Neural progenitor cell (in vitro differentiated cells): ENCODE measurements at places on chromosomes 3 and 15. TPM values are rescaled to one million over a fixed set of nuclear protein-coding genes. Genes with fewer than 3 reads are reported as not detected.

GRCh38 chr3:25508901-25509300 is 80.8 kb downstream of the RARB start:
- no peaks in the 10 kb centered on the region for H3K4me1 ChIP-seq
- DNase-seq = no peak
- H3K27ac ChIP-seq = no peak overlapping the region
- H3K36me3 ChIP-seq = no peaks in the 10 kb centered on the region
- H3K27me3 ChIP-seq = no peaks in the 10 kb centered on the region

DNA sequence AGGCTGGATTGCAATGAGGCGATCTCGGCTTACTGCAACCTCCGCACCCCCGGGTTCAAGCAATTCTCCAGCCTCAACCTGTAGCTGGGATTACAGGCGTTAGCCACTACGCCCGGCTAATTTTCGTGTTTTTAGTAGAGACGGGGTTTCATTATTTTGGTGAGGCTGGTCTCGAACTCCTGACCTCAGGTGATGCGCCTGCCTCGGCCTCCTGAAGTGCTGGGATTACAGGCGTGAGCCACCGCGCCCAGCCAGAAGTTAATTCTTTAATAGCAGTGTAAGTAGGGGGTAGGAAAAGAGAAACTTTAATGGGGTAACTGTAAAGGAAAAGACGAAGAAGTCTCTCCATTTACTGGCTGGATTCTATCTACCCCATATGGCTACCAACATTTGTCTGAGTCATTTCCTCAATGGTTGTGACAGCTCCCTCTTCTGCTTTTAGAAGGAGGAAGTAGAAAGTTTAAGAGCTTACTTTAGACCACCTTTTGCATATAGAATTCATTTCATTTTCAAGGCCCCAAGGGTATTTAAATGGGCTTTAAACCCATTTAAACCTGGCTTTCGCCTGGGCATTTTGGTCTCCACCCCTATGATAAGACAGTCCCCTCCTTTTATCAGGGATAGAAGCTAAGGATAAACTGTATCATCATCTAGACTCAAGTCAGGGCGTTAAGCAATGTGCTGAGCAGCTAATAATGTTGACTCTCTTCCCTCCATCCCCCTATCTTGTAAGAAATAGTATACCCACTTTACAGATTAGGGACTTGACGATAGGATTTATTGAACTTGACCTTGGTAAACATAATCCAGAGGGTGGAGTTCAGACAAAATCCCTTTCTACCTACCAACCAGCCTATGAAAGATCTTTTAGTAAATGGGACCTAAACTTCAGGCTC is 1.1 kb upstream of the CDV3 start:
- H3K36me3 ChIP-seq = peaks cover under 1% of the 10 kb centered on the region
- H3K27ac ChIP-seq = peak overlapping the region; percentile 10
- DNase-seq = no peak
- peaks cover 19% of the 10 kb centered on the region for H3K4me1 ChIP-seq

GRCh38 chr15:51315726-51316125 is 22.7 kb downstream of the CYP19A1 start:
- H3K4me3 ChIP-seq = no peak overlapping the region
- H3K27me3 ChIP-seq = no peaks in the 10 kb centered on the region
- H3K36me3 ChIP-seq = no peaks in the 10 kb centered on the region
- no peaks in the 10 kb centered on the region for H3K4me1 ChIP-seq
- H3K27ac ChIP-seq = no peak overlapping the region
- DNase-seq = no peak

DNA sequence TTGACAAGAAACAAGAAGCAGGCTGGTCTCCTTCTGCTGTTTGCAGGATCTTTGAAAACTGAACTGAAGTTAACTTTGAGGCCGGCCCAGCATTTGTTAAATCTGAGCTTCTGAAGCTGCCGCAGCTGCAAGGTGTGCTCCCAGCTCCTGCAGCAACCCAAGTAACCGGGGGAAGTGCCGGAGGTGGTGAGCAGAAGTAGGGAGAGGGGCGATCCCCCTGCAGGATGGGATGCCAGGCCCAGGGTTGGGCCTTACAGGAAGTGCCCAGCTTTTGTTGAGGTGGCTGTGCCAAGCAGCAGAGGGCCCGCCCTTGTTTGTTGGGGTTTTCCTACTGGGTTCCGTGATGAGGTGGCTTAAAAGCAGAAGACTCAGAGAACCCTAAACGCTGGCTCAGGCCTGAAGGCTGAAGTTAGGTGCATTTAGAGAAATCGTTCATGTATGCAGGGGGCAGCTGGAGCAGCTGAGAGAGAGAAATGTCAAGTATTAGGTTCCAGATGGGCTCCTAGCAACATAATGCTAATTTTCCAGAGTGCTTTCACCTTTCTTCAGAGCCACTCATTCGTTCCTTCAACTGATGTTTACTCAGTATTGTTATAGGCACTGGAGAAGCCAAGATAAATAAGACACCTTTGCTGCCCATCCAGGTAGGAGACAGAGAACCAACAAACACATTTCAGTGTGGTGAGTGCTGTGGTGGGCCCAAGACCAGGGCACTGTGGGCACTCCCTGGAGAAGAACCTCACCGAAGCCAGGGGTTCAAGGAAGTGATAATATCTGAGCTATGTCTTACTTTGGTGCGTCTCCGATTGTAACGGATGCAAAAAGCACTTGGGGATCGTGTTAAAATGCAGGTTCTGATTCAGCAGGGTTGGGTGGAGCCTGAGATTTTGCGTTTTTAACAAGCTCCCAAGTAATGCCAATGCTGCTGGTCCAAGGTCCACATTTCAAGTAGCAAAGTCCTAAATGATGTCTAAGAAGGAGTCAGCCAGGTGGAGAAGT is 42.2 kb upstream of the PLCL2 start:
- no peaks in the 10 kb centered on the region for H3K27me3 ChIP-seq
- no peaks in the 10 kb centered on the region for H3K36me3 ChIP-seq
- peaks cover 13% of the 10 kb centered on the region for H3K4me1 ChIP-seq
- no peak overlapping the region for H3K4me3 ChIP-seq
- H3K27ac ChIP-seq = no peak overlapping the region
- DNase-seq = no peak

- peak within 1 kb of the TSS; percentile 99 for H3K4me3 ChIP-seq
- H3K27me3 ChIP-seq = peaks cover 26% of the 10 kb centered on the region
- DNase-seq = peak; percentile 98
Measured at GRCh38 chr3:134374105-134374790, at the start of gene AMOTL2. Gene AMOTL2 (minus strand): TSS chr3:134374447. CDS start chr3:134371433, 3,014 bp downstream.

DNA sequence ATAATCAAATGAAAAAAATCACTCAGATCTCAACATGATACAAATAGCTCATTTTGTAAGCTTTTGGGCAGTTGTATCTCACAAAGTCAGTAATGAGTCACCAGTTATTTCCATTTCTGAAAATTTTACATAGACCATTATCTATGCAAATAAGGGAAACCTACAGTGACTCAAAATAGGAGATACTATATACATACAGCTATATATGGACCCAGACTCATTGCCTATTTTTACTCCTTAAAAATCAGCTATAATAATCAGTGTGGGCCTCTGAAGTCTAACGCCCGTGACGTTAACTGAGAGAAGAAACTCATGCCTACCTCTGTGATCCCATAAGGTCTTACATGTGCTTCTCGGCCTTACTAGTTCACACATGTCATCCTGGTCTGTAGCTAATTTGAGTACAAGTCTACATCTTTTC is 31.6 kb downstream of the LRIG1 start:
- H3K4me3 ChIP-seq = no peak overlapping the region
- H3K4me1 ChIP-seq = peaks cover 78% of the 10 kb centered on the region
- no peak for DNase-seq
- H3K27me3 ChIP-seq = no peaks in the 10 kb centered on the region
- H3K27ac ChIP-seq = no peak overlapping the region

DNA sequence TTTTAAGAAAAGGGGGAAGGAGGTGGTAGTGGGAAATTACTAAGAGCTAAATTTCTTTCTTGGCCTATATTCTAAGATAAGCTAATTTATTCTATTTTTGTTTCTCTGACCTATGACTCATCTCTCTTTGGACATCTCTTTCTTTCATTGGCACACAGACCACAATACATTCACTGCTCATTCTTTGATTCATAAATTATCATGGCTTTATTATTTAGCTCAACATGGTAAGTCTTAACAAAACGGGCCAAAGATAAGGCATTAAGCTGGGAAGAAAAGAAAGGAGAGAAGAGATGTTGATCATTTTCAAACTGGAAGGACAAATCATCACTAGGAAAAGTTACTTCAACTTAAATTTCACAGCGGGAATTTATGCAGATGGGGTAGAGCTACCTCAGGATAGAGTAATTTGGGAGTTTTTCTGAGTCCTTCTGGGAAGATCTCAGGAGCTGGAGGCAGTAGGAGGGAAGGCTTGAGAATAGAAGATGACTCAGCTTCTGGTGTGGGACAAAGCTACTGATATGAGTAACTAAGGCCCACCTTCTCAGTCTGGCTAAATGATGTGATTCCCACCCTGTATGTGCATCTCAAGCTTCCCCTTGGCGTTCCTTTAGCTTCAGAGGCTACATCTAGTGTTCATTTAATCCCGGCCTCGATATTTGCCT is 7.5 kb upstream of the ALCAM start:
- H3K36me3 ChIP-seq = no peaks in the 10 kb centered on the region
- peaks cover 9% of the 10 kb centered on the region for H3K27me3 ChIP-seq
- peaks cover 2% of the 10 kb centered on the region for H3K4me1 ChIP-seq
- no peak for DNase-seq

- H3K36me3 ChIP-seq = no peaks in the 10 kb centered on the region
- DNase-seq = no peak
- no peaks in the 10 kb centered on the region for H3K27me3 ChIP-seq
Measured at GRCh38 chr3:172972067-172972466, 169.0 kb downstream of the SPATA16 start.

DNA sequence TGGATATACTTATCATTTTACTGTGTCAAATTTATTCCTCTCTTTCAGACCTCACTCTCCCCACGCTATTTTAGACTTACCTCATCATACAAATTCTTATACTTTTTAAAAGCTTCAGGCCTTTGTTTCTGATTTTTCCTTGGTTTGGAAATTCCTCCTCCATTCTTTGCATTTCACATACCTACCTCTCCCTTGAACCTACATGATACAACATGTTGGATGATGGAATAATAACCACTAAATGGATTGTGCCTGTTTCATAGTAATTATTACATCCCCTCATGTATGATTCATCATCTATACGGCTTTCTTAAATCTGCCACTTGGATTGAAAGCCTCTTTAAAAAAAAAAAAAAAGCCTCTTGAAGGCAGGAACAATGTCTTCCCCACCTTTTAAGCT is 24.6 kb downstream of the TRIP4 start:
- no peaks in the 10 kb centered on the region for H3K27me3 ChIP-seq
- no peak overlapping the region for H3K4me3 ChIP-seq
- H3K36me3 ChIP-seq = peaks cover 7% of the 10 kb centered on the region
- no peak for DNase-seq
- H3K27ac ChIP-seq = no peak overlapping the region

DNA sequence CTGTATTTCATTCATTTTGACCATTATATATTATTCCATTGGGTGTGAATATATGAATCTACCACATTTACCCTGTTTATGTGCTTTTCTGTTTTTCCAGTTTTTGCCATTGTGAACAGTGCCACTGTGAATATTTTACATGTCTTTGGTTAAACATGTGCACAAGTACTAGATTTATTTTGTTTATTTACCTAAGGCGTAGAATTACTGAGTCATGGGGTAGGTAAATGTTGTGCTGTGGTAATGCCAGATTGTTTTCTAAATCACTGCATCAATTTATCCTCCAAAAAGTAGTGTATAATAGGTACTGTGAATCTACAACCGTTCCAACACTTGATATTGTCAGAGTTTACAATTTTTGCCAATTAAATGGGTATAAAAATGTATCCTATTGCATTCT is 362.1 kb upstream of the AGTR1 start:
- DNase-seq = no peak
- H3K4me3 ChIP-seq = no peak overlapping the region
- H3K27ac ChIP-seq = no peak overlapping the region

GRCh38 chr15:51112078-51112477 is 17.4 kb upstream of the TNFAIP8L3 start:
- DNase-seq = no peak
- H3K27me3 ChIP-seq = no peaks in the 10 kb centered on the region
- H3K27ac ChIP-seq = no peak overlapping the region
- H3K4me1 ChIP-seq = no peaks in the 10 kb centered on the region

DNA sequence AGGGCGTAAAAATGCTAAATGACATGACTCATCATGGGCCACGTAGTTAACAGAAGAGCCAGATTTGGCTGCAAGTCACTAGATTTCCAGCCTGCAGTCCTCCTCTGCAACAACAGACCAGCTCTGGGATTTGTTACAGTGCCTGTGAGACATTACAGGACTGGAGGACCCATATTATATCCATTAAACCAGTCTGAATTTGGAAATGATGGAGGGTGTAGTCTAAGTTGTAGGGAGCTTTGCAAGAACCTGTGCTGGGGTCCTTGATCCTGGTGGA is 10.8 kb downstream of the ZNF774 start:
- H3K36me3 ChIP-seq = no peaks in the 10 kb centered on the region
- no peak for DNase-seq
- H3K27ac ChIP-seq = no peak overlapping the region
- H3K4me1 ChIP-seq = no peaks in the 10 kb centered on the region

GRCh38 chr15:26126070-26126469 is 262.9 kb upstream of the ATP10A start:
- H3K4me1 ChIP-seq = no peaks in the 10 kb centered on the region
- H3K36me3 ChIP-seq = no peaks in the 10 kb centered on the region
- H3K27me3 ChIP-seq = peaks cover 11% of the 10 kb centered on the region
- H3K4me3 ChIP-seq = no peak overlapping the region
- no peak for DNase-seq

GRCh38 chr3:195162816-195163215 is 108.1 kb downstream of the XXYLT1 start:
- no peak overlapping the region for H3K27ac ChIP-seq
- H3K27me3 ChIP-seq = no peaks in the 10 kb centered on the region
- no peak overlapping the region for H3K4me3 ChIP-seq
- H3K36me3 ChIP-seq = no peaks in the 10 kb centered on the region

DNA sequence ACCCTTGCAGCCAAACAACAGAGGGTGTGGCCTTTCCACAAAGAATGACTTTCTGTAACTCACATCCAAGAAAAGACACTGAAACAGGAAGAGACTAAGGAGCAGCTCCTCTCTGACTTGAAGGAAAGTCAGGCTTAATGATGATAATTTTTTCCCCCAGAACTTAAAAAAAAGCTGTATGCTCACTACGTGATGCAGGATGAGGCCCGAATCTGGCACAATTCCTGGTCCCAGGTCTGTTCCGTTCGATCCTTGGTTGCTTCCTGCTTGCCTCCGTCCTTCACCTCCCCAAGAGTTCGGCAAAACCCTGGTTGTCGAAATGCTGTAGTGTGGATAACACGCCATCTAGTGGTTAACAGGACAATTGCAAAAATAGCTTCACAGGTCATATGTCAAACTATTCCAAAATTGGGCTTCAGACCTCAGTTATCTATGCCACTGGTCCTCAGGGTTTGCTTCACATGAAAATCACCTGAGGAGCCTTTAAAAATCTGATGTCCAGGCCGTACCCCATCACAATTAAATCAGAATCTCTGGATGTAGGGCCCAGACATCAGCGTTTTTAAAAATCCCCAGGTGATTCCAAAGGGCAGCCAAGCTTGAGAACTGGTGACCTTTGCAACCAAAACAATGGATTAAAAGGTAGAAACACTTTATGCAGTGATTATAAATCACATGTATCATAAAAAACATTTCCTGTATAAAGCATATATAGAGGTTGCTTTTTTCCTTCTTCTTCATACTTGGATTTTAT is 28.1 kb upstream of the SYNM start:
- no peaks in the 10 kb centered on the region for H3K36me3 ChIP-seq
- H3K27ac ChIP-seq = no peak overlapping the region
- H3K4me1 ChIP-seq = no peaks in the 10 kb centered on the region
- peak overlapping the region; percentile 33 for H3K4me3 ChIP-seq
- peak; percentile 83 for DNase-seq

CDHR4 gene
- 0.12 TPM in 1 of 2 replicates, not detected in the other for total RNA-seq

ZPLD1 gene
- total RNA-seq = 0.28 and 0.31 TPM in 2 replicates

NR2F2 gene
- 24.6 and 32.1 TPM in 2 replicates for total RNA-seq

FANCD2OS gene
- not detected in 2 replicates for total RNA-seq
